Islet precursor cell (in vitro differentiated cells): ENCODE measurements at places on chromosomes 7 and 10.
A peak's percentile ranks its signal among the peaks of the same experiment; 100 is the strongest.

DNA sequence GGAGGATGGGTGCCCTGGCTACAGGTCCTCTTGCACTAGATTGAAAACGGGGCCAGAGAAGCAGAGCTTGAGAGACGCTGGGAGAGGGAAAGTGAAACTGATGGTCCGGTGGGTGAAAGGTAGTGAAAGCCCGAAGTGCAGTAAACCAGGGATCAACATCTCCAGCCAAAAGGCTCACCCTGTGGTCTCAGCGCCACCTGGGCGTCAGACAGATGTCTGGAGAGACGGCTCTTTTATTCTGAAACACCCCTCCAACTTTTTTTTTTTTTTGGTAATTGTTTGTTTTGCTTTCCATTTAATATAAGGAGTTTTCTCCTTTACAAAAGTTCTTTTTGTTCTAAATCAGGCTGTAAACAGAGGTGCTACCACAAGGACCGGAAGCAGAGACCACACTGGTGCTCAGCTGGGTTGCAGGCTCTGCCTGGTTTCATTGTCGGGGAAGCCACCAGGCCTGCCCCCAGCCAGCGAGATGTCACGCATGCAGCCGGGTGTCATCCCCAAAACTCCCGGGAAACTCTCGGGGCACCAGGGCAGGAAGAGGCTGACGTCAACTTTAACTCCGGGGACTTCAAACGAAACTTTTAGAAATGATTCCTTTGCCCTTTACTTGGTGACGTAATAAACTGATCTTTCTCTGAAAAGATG, 11.2 kb downstream of the IL2RA start:
- DNase-seq = no peak

DNA sequence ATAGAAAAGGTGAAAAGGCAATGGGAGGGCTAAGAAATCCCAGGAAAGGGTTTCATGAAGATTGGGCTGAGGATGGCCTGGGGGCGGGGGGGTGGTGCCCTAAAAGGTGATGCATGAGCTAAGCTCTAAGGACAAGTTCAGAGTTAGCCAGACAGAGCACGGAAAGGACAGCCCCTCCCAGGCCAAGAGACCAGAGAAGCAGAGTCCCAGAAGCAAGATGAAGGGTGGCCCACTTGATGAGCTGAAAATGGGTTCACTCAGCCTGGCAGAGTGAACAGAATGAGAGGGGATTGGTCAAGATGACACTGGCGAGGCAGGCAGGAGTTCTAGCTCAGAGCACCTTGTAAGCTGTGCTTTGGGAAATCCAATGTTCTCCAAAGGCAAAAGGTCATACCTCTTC, 89.4 kb upstream of the GPR26 start:
- DNase-seq = peak; percentile 22

- DNase-seq = no peak
Measured at GRCh38 chr10:84270708-84271107, 25.9 kb downstream of the RGR start.

DNA sequence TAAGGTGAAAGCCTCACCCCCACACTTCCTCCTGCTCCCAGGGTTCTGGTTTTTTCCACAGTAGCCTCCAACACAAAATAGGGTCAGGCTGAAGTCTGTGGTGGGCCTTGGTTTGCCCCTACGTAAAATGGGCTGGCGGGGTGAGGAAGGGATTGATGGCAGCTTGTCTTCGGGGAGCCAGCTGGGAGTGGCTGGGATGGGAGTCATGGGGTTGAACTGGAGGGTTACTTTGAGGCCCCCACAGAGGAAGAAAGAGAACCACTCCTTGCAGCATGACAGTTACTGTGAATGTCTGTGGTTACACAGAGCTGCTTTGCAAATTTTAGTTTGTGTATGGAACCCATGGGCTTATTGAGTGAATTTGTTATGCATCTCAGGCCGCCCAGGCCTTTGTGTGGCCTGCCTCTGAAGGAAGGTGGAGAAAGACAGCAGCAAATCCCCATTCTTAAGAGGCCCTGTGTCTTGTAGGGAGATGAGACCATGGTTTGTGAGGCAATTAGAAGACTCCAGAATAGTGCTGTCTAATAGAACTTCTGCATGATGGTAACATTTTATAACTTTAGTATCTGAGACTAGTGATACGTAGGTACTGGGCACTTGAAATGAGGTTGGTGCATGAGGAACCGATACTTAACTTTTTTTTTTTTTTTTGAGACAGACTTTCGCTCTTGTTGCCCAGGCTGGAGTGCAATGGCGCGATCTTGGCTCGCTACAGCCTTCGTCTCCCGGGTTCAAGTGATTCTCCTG, 8.1 kb downstream of the TRIM8 start:
- DNase-seq = peak; percentile 29

GRCh38 chr10:65570143-65571010, 1355.5 kb upstream of the LRRTM3 start:
- peak; percentile 89 for DNase-seq

GRCh38 chr10:14017467-14017866, 313.3 kb downstream of the FRMD4A start:
- DNase-seq = no peak

- no peak for DNase-seq
Measured at GRCh38 chr7:13743226-13743625, 246.2 kb downstream of the ETV1 start.

DNA sequence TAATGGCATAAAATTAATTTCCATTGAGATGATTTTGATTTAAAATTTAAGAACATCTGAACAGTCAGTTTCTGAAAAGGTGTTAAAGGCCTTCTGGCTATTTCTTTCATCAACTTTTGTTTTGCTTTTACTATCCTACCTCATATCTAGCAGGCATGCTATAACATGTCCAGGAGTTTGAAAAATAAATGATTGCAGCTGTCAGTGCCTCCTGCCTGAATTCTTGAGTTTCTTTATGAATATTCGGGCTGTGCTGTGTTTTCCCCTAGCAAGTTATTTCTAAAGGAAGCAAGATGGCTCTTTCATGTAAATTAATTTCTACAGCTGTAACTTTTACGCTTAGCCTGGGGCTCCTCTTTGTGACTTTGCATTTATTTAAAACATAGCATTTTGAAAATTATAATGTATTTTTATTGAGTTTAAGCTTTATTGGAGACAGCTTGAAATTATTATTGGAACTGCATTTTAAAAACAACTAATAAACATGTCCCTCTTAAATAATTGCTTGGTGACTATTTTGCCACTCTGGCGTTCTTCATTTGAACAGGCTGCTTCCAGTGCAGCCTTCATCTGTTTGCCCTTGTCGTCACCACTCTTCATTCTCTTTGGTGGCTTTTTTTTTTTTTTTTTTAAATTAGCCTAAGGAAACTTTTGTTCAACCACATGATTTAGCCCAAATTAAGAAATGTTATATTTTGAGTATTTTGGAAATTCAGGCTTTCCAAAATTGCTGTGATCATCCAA, 1083.4 kb upstream of the LRRN3 start:
- no peak for DNase-seq

DNA sequence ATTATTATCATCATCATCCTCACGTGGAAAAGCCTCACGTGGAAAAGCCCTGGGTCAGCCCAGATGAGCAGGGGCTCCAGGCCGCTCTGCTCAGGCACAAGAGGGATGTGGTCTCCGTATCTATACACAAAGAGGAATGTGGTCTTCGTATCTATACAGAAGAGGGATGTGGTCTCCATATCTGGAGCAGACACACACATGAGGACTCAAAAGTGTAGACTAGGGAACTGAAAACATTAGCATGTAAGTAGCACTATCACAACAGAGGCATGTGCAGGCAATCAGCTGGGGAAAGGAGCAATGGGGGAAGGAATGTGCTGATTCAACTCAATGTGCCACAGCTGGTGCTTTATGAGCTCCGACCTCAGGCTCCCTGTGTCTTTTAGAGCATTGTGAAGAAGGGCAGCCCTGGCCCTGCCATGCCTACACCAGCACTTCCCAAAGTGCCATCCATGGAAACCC, 86.5 kb downstream of the PLXNA4 start:
- no peak for DNase-seq

- DNase-seq = no peak
Measured at GRCh38 chr10:91787810-91788209, 10.4 kb upstream of the TNKS2 start.
